Fibroblast of upper back skin (primary cell): ENCODE measurements at places on chromosomes 1 and 21.

DNA sequence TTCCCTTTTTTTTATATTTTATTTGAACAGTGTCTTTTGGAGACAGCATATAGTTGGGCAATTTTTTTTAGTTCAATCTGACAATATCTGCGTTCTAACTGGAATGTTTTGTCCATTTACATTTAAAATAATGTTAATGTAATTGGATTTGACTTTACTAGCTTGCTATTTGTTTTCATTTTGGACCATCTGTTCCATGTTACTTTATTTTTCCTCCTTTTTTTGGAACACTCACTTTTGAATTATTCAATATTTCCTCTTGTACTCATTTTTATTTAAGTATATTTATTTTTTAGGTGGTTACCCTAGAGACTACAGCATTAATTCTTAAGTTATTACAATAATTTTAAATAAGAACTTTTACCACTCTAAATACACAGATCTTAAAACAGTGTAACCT is 62.8 kb upstream of the C1orf87 start:
- no peak for DNase-seq

DNA sequence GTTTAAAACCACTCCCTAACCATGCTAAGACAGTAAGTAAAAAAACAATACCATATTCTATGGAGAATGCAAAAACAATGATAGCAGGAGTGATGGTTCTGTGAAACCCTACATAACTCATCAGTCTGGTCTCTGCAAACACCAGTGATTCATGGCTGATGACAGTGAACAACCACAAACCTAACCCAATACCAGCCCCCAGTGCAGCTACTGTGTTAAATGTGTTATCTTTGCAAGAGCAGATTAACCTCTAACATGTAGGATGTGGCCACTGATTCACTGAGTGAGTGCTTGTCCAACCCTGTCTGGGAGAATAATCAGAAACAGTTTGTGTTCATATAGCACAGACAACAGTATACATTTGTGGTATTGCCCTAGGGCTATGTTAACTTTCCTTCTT is 100.2 kb upstream of the COG2 start:
- peak; percentile 87 for DNase-seq

GRCh38 chr21:38056481-38056880 is 140.2 kb upstream of the KCNJ6 start:
- no peak for DNase-seq

DNA sequence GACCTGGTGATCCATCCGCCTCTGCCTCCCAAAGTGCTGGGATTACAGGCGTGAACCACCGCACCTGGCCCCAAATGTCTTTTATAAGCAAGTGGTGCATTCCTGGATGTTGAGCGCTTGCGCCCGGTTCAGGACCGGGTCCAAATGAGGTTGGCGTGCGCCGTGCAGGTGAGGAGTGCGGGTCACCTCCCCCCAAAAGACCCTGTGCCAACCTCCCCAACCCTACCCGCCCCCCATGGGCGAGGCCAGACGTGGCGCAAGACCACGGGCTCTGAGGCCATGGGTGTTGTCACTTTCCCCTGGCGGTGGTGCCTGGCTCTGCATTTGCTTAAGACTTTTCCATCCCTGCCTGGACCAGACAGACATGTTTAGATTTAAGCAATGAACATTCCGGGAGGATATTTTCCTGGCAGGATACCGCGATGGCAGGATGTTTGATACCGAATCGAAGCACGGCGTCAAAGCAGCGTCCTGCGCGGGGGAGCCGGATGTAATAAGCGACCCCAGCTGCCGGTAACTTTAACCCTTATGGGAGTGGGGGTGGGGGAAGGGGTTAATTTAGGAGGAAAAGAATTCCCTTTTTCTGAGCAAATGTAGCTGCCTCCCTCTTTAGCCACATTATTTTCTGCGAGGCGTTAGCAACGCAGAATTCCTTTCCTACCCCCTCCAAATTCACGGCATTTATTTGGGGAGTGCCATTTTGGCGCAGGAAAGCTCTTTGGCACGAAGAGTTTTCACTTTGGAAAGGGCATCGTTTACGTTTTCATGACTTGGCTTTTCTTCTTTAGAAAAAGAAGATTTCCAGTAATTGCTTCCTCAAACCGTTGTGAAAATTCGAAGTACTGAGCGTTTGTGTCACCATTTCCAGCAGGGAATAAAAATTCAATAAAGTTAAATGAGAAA is 27.8 kb upstream of the RNF187 start:
- peak; percentile 80 for DNase-seq

DNA sequence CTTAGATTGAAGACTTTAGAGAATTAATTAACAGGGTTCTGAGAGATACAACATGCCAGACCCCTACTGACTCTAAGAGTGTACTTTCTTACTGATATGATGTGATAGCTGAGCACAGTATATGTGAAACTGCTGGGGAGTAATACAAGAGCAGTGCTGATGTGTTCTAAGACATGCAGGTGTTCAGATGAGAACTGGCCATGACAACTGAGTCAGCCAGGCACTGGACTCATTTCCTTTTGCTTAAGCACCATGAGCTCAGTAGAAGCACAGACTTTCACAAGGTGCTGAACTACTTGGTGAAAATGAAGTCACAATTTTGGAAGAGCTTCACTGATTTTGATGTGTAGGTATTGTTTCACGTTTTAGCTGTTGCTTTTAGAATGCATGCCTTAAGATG is 15.9 kb upstream of the POGZ start:
- DNase-seq = no peak

DNA sequence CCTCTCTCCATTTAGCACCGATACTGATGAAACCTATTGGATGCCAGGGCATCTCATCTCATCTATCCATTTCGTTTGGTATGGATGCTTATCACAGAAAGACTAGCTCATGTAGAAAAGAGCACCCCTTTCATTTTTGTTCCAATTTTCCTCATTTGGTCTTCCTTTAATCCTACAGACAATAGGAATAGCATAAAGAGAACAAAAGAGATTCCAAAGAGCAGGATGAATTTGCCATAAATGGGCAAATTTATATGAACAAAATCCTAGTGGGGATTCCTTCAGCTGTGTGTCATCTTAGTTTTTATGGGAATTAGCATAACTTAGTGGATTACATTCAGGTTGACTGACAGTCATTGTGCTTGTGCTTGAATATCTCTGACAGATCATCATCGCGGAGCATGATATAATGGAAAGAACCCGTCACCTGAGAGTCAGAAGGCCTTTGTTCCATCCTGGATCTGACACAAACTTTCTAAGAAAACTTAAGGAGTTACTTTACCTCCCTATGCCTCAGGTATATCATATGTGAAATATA is 777.5 kb upstream of the ADGRL2 start:
- DNase-seq = peak; percentile 19

DNA sequence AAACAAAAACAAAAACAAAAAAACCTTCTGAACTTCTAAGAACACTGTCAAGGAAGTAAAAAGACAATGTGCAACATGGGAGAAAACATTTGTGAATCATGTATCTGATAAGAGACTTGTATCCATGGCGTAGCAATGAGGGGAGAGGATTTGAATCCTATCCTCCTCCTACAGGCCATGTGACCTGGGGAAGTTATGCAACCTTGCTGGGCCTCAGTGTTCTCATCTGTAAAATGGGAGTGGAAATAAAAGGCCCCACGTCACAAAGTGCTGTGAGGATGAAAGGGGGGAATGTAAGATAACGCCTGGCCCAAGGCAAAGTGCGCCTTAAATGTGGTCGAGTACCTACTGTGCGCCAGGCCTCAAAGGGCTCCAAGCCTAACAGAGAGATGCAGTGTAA is 83.7 kb downstream of the DISP3 start:
- no peak for DNase-seq

DNA sequence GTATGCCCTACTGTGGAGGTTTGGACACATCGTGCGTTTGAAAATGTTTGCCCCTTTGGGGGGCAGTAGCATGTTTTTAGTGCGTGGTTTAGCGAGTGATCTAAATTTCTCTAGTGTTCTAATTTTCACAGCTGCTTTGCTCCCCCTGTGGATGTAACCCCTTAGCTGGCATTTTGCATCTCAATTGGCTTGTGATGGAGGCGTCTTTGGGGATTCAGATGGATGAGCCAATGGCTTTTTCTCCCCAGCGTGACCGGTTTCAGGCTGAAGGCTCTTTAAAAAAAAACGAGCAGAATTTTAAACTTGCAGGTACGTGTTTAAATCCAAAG is 836 bp downstream of the CDC7 start:
- DNase-seq = no peak

DNA sequence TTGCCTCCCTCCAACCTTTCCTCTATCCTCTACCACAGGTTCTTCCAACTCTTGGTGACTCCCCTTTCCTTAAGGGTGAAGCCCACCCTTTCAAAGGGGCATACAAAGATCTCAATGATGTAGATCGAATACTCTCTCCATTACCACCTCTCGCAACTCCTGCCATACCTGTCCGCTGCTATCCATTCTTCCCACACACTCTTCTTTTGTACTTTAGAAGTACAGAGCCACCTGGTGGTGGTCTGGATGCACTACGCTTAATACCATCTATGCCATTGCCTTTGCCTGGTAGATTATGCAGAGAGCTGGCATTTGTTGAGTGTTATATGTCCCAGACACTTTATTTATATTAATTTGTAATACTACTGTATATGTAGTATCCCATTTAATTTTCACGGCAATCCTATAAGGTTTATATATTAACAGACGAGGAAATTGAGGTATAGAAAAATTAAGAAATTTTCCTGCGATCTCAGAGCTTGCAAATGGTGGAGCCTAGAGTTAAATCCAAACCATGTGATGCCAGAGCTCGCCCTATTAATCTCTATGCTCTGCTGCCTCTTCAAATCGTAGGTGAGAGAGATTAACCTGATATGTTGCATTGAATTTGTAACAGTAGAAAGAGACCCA is 22.9 kb downstream of the TSHB start:
- peak; percentile 39 for DNase-seq

DNA sequence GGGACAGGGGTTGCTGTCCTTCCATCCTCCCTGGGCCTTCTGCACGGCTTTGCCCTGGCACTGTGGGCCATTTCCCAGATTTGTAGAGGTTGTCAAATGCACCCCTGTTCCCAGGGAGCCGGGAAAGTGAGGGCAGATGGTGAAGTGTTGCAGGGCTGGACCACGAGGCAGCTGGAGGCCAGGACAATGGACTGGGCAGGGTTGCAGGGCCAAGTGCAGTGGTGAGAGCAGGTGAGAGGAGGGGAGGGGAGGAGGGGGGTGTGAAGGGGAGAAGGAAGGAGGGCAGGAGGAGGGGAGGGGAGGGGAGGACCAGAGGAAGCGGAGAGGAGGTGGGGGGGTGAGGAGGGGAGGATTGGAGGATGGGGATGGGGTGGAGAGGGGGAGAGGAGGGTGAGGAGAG is 443.9 kb downstream of the CAMTA1 start:
- no peak for DNase-seq

DNA sequence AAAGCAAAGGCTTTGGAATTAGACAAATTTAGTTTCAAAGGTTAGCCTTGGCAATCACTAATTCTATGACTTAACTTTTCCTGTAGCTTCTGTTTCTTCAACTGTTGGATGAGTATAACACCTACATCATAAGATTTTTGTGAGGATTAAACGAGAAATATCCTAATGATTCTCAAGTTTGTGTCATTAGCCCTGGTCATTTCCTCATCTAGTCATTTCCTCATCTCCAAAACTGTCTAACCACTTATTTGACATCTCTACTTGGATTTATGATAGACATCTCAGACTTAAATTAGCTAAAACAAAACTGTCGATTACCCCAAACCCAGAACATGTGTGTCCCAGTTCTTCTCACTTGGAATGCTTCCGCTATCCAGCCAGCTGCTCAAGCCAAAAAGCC is 80.2 kb upstream of the CHODL start:
- no peak for DNase-seq

GRCh38 chr21:42677339-42678321 is 24.2 kb downstream of the PDE9A start:
- peak; percentile 60 for DNase-seq

GRCh38 chr1:207935166-207935583 is 24.2 kb upstream of the CD34 start:
- DNase-seq = no peak

DNA sequence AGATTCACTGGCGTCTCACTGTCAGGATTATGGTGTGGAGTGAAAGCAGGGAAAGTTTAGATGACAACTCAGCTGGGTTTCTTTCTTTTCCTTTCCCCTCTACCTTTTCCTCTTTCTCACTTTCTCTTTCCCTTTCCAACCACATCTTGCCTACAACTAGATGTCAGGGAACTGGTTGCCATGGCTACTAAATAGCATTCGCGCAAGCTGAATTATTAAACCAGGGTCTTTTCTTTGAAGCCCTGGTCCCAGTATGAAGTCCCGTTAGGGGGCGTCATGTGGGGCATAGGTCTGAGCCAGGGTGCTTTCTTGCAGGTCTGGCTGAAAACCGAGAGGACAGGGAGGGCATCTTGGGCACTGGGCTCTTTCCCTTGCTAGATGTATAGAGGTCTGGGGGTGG is 168.4 kb upstream of the CACNA1E start:
- no peak for DNase-seq

- peak; percentile 13 for DNase-seq
These were observed 50.4 kb downstream of the SLC16A1 start for GRCh38 chr1:112905395-112906149.

- DNase-seq = peak; percentile 20
These were observed 19.6 kb upstream of the FAM89A start for GRCh38 chr1:231059566-231060193.

DNA sequence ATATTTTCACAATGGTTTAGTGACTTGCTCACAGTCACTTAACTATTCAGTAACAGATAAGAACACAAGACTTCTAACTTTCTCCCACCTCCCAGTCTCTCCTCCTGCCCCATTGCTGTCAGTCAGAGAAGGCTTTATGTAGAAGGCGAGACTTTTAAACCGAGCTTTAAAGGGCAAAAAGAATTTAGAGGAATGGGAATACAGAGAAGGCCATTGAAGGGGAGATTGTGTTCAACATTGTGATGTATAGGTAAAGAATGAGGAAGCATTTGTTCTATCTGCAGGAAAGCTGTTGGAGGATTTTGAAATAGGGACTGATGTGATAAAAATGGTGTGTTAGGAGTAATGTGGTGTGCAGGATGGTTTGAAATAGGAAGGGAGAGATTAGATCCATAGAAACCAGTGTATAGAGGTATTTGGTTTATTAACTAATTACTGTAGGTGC is 7.3 kb downstream of the POU2F1 start:
- no peak for DNase-seq

DNA sequence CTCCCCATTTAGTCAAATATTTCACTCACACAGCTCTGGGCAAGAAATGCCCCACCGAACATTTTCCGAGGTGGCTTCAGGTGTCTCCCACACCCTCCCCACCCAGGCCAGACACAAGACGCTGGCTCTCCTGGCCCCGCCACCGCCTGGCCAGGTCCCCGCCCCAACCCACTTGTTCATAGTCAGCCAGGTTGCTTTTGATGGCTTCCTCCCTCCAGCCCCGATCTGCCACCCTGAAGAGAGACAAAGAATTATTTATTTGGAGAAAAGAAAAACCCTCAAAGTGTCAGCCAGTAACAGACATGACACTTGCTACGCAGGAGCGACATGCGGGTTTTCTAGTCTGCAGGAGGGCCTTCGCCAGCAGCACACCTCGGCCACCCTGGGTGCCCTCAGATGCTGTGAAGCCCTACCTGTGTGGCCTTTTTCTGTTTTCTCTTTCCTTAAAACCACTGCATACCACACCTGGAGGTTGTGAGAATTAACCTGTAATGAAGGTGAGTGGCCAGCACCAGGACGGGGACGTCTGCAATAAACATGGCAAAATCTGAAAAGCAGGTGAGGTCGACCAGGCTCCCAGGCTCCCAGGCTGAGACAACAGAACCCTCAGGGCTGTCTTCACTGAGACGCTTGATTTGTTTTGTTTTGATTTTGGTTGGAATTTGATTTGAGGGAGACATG is 27.2 kb downstream of the SSBP3 start:
- no peak for DNase-seq

GRCh38 chr1:233972563-233972950 is 68.1 kb downstream of the SLC35F3 start:
- DNase-seq = no peak
